ENCODE measurements at places on chromosomes 3 and 15.
A peak's percentile ranks its signal among the peaks of the same experiment; 100 is the strongest.

DNA sequence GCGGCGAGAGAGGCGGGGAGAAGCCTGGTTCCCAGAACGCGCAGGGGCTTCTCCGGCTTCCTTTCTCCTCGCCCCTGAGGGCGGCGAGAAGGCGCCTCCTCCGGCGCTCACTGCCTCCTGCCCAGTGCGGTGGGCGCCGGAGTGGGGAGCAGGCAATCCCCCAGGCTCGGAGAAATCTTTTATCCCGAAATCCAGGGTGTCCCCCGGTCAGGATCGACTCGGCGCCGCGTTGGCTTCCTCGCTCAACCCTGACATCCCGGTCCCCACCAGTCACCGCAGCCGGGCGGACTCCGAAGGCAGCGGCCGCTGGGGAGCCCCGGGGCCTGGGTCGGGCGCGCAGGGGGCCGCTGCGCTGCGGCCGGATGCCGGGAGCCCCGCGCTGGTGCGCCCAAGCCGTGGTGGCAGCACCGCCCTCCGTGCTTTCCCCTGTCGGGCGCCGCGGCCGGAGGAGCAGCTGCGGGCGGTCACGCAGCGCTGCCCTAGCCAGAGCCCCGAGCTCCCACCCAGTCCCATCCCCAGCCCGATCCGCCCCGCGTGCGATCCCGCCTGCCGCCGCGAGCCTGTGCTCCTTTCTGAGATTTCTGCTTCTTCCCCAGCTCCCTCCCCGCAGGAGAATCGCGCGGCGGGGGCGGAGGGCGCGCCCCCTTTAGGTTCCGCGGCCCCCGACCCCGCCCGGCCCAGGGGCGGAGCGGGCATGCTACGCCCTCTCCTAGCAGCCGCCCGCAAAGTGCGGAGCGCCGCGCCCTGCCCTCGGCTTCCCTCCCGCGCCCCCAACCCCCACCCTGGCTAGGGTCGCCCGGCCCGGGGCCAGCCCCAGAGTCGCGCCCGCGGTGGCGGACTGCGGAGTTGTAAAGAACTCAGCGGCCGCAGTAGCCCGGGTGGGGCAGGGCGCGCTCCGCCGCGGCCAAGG, 683 bp upstream of the CACNA2D3 start:
- DNase-seq, result no peak

DNA sequence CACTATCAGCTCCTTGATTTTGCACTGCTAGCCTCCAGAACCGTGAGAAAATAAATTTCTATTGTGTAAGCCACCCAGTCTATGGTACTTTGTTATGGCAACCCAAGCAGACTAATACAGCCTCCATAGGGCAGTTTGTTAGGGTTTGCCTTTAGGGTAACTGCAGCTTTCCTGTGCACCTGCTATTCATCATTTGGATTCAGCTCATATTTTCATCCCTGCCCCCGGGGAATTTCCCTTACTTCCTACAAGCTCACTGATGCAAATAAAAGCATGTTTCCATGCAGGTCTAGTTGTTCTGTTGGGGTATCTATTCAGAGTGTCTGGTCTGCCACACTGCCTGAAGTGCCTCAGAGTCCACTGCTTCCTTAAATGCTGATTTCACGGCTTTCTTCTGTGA, 48.6 kb upstream of the ATOSA start:
- DNase-seq, result no peak

DNA sequence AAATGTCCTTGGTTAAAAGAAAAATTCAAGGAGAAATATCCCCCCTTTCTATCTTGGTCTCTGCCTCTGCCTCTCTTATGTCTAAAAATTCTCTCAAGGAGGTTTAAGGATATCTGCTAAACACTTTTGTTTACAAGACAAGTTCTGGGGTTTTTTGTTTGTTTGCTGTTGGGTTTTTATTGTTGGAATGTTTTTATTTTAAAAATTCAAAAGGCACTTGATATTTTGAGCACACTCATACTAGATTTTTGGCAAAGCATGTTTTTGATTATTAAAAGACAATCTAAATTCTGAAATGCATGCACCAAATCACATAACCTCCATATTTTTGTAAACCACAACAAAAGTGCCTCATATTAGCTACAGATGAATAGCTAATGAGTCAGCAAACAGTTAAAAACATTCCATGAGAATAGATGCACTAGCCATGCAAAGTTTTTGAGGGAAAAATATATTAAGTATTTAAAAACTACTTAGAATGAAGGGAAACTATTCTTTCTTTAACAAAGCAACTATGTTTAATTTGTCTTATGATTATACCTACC, 84.6 kb downstream of the ZBTB20 start:
- DNase-seq, result no peak

- no peak for DNase-seq
These were observed 220.9 kb upstream of the EIF1B start for GRCh38 chr3:40088527-40089170.

- DNase-seq, result no peak
These were observed 3.1 kb downstream of the TMF1 start for GRCh38 chr3:69048990-69049389.

DNA sequence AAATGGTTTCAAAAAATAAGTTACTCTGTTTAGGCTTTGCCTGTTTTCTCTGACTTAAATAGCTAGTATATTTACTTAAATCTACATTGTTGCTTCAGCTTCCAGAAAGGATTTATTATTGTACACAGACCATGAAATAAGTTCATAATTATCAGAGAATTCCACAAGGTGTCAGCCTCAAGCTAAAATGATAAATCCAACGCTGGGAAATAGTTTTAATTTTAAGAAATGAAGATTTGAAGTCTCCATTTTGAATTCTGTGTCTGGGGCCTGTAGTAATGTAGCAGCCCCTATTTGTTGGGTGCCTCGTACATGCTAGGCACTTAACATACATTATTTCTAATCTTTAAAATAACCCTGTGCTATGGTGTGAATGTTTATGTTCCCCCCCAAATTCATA, 92.6 kb upstream of the KCNMB2 start:
- no peak for DNase-seq

GRCh38 chr15:39172380-39173281, 408.2 kb upstream of the THBS1 start:
- DNase-seq, result peak; percentile 58

DNA sequence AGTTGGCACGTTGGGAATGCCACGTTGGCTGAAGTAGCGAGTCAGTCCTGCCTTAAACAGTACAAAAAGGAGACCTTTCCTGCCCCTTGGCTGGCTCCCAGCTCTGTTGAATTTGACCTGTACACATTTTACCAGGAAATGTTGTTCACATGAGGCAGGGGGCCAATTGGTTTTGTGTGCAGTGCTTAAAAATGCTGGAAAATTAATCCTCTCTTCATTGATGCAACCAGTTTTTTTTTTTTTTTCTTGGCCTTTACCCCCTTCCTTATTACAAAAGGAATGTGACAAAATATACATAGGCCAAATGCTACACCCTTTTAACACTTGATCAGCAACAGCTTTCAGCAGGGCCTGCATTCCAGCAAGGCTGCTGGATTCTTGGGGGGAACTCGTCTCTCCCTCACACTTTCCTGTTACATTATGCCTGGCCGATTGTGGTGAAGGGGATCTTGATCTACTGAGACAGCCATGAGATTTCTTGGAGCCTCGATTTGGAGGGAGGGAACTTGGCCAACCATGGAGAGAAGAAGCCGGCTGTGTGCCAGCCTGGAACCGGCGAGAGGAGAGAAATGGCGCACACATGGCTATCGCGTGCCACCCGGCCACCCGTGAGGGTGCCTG, 93.1 kb downstream of the DNASE1L3 start:
- DNase-seq, result no peak

- DNase-seq, result no peak
These were observed 8.1 kb downstream of the FAM3D start for GRCh38 chr3:58658508-58658907.
